ENCODE measurements at places on chromosomes 11 and 22.

DNA sequence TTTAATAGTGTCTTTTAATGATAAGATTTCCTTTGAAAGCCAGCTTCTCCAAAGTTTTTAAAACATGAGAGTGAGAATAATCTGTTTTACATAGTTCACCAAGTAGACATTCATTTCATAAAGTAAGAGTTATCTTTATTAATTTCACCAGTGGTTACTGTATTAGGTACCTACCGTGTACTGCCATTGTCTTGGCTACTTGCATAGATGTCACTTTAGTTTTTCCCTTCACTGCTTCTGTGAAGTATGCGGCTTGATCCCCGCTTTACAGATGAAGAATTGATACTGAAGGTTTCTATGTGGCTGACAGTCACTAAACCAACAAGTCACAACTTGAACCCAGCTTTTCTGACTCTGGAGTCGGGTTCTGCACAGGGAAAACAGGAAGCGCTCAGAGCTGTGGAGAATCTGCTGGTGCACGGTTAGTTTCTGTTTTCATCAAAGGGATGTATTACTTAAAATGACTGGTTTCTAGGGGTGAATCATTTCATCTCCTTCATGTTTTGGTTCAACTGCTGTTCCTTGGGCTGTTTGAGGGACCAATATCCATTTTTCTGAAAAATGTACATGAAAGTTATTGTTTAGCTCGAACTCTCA, 39.3 kb upstream of the MYO18B start:
- DNase-seq, result no peak

DNA sequence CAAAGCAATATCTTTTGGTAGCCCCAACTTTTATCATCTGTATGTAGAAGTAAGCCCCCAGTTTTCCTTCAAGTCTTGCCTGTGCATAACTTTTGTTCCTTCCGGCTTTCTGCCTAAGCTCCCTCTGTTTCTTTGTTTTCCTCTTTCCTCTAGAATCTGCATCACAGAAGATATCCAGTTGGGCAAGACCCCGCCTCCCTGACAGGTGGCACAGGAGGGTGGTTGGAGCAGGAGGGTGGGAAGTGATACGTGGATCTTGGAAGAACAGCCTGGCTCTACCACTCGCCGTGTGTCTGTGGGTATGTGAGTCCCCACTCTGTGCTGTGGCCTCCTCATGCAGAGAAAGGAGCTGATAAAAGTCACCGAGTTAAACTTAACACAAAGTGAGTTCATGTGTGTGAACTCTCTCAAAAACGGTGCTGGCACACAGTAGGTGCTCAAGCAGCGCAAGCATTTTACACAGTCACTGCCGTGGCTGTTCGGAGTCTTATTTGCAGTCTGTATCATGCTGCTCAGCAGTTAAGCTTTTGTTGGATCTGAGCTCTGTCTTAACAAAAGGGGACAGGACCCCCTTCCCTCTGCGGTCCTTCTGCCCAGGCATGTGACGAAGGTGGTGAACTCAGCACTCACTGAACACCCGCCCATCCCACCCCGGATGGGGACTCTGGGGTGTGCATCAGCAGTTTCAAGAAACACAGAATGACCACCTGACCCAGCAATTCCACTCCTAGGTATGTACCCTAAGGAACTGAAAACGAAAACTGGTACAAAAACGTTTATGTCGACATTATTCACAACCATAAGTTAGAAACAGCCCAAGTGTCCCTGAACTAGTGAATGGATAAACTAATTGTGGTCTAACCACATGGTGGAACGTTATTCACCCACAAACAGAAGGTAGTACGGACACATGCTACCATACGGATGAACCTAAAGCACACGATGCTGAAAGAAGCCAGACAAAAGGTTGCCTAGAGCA, 249.1 kb downstream of the CTTN start:
- no peak for DNase-seq

DNA sequence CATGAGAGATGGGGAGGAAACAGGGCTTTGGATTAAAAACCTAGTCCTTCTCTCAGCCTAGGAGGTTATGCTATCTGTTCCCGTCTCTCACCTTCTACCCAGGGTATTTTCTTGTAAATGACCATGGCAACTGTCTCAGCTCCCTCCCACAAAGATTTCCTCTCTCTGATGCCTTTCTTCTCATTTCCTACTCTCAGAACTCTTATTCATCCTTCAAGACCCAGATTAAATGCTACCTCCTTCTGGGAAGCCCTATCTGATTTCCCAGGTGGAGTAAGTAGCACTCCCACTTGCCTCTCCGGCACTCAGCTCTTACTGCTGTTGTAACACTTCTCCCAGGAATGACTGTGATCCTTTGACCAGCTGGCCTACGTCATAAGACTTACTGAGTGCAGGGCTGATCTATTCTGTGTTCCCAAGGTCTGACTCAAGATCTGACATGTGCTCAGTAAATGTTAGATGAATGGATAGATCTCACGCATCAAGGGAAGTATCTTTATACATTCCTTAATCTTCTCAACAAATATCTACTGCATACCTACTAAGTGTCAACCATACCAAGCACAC, 175.0 kb downstream of the TENM4 start:
- no peak for DNase-seq

GRCh38 chr11:44575288-44575672, 9.8 kb downstream of the CD82 start:
- no peak for DNase-seq

DNA sequence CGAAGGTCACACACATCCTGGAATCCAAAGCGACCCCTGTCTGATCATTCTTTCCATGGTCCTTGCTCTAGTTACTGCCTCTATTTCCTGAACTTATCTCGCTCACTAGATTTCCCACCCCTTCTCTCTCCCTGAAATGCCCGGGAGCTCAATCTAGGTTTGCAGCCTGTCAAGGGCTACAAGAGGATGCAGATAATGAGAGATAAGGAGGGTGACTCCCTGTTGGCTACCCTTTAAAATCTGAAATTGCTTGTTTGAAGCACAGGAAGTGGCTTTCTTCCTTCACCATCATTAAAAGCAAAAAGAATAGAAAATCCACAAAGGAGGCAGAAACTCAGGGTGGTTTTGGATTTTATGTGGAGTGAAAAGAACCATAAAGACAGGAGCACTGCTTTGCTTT, 13.0 kb upstream of the FLI1 start:
- no peak for DNase-seq
